Fibroblast of villous mesenchyme (primary cell): ENCODE measurements at places on chromosomes 5 and 9. TPM values are rescaled to one million over a fixed set of nuclear protein-coding genes. Genes with fewer than 3 reads are reported as not detected.

PIP5KL1 gene
- total RNA-seq: 2.6 and 3.5 TPM in 2 replicates

DNA sequence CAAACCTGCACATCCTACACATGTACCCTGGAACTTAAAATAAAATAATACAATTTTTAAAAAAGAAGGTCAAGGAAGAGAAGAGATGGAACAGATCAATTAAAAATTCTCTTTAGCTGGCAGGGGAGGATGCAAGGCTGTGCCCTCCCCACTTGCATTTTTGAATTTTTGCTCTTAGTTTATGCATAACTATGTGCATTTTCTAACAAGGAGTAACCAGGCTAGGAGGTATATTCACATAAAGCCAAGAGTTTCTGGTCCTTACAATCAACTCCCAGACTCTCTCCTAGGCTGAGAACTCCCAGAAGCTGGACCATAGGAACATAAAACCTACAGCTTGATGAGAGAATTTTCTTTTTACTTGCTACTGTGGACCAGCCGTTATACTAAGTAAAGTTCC lies 29.8 kb downstream of the CCDC192 start:
- no peak for DNase-seq

ZER1 gene
- total RNA-seq: 17.3 and 22.9 TPM in 2 replicates

DNA sequence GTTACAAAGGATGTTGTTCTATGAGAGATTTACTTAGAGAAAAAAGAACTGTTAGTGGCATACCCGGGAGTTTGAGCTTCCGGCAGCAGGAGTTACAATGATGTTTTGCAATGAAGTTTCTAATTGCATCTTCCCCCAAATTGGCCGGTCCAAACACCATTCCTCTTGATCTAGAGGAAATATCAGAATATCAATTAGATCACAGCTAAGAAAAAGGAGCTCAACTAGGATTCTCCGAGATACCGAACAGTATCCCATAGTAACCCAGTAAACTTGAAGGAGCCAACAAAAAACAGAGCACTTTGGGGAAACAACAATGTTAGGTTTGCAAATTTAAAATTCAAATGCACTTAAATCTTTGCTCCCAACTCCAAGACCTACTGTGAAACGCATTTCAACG lies 159.5 kb downstream of the TRPM6 start:
- DNase-seq: no peak

GRCh38 chr9:24051587-24051986 lies 225.5 kb upstream of the ELAVL2 start:
- DNase-seq: no peak

GDNF gene
- total RNA-seq: 0.43 and 1.6 TPM in 2 replicates

GCNT1 gene
- total RNA-seq: 2.6 and 9.9 TPM in 2 replicates

DNA sequence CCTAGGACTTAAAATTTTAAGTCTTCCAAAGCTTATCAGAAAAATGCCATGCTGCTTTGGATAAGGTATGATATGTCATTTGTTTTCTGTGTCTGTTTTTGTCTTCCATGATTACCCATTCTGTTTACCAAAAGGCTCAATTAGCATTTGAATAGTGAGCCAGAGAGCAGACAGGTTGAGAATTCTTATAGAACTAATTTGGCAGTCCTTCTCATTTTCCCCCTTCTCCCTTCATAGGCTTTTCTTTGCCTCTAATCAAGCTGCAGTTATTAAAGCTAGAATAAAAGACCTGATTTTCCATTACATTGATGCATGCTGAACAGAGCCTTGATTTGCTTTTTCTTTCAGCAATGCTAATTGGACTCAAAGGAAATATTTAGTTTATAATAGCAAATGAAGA lies 993.0 kb downstream of the MAT2B start:
- no peak for DNase-seq

GRCh38 chr5:125660231-125660895 lies 762.8 kb upstream of the GRAMD2B start:
- DNase-seq: no peak

DNA sequence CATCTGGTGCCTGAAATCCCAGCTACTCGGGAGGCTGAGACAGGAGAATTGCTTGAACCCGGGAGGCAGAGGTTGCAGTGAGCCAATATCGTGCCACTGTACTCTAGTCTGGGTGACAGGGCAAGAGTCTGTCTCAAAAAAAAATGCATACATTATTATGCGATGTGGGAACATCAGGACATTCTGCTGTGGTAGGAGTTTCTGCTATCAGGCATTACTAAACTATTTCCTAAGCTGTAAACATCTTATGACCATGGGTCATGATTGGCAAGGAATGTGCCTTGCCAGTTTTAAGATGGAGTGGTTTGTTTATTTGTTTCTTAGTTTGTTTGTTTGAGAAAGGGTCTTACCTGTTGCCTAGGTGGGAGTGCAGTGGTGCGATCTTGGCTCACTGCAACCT lies 45.1 kb upstream of the FAM120A start:
- no peak for DNase-seq

- DNase-seq: no peak
These were observed 64.0 kb upstream of the KCNN2 start for GRCh38 chr5:114297915-114298314.

QRFP gene
- total RNA-seq: not detected in 2 replicates

FAM78A gene
- under 0.01 and 0.43 TPM in 2 replicates for total RNA-seq

DNA sequence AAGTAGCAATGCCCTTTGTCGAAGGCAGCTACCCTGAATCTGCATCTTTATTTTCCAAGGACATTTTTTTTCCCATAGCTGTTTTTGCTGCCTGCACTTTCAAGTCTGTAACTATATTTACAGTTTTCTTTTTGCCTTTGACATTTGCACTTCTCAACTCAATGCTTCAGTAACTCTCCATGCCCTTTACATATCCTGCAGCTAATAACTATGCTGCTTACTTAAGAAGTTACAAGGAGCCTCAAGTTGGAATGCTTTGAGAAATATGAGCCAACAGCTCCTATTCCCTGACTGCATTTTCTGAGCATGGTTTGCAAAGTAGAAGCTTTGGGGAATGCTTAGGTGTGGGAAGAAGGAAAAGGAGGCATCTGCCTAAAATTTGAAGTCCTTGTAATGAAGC lies 194.8 kb upstream of the TRPC7 start:
- peak; percentile 11 for DNase-seq

- DNase-seq: peak; percentile 45
These were observed 205.7 kb downstream of the GAS1 start for GRCh38 chr9:86741311-86742208.

DNA sequence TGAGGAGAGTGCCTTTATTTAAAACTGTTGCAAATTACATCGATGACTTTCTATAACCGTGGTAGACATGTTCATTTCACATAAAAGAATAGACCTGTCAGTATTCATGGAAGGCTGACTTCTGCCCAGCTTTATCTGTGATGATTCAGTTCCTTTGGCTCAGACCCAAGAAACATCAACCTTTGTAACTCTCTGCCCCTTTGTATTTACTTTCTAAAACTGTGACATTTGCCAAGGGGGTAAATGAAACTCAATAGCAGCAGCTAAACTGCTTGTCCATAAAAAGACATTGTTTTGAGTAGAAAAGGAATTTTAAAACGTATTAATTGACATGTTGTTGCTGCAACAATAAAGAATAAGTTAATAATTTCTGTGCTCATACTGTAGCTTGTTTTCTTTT lies 137.8 kb upstream of the ANKH start:
- peak; percentile 76 for DNase-seq

GRCh38 chr9:134032456-134033222 lies 7.4 kb downstream of the BRD3OS start:
- DNase-seq: no peak

HRCT1 gene
- total RNA-seq: 0.43 and 0.97 TPM in 2 replicates

GRCh38 chr5:179504191-179504590 lies 46.2 kb upstream of the RUFY1 start:
- peak; percentile 55 for DNase-seq

DNA sequence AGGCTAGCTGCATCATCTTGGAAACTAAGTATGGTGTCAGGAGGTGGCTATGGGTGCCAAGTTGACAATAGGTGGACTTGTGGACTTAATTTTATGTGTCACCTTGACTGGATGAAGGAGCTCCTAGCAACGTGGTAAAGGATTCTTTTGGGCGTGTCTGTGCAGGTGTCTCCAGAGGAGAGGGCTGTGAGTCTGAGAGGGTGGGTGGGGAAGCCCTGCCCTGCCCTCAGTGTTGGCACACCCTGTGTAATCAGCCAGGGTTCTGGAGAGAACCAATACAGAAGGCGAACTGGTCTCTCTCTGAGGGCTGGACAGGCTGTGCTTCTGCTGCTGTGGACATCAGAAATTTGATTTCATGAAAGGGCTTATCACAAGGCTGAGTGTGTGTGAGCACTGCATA lies 61.0 kb downstream of the GTF3C4 start:
- DNase-seq: no peak

DNA sequence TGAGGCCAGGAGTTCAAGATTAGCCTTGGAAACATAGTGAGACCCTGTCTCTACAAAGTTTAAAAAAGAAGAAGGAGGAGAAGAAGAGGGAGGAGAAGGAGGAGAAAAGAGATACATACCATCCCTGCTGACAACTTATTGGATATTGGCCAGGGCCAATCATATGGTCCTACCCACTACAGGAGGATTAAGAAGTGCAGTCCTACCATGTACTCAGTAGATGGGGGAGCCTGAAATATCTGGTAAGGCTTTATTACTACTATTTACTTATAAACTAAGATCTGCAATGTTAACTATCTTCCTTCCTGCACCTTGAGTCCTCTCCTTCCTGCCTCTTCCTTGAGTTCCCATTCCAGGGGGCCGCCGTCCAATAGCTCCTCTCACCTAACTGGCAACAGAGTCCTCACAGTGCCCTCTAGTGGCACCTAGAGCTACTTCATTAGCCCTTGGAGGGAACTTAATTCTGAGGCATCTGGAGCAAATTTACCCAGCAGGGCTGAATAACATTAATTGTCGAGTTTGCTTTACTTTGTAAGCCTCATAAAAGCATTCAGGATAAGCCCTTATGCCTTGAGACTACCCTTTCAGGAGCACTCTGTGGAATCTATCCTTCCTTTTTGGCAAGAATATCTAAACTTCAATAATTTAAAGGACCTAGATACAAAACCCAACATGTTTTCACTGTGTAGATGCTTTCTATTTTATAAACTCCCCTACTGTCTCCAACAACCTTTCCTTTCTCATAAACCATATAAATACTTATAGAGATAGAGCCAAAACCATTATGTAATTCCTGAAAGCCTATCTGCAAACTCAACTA lies 39.1 kb upstream of the RANBP6 start:
- DNase-seq: peak; percentile 76

FYB1 gene
- not detected in 2 replicates for total RNA-seq

CFAP77 gene
- total RNA-seq: under 0.01 TPM in 1 of 2 replicates, not detected in the other

DNA sequence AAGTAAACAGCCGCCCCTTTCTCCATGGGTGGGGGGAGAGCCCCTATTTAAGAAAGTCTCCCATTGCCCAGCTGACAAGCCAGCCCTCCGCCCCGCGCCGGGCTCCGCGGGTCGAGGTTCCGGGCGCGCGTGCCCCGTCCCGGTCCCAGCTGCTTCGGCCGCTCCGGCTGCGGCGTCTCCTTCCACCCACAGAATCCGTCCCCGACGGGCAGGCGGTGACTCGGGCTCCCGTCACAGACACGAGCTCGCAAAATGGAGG lies 223 bp downstream of the NR3C1 start:
- DNase-seq: no peak

PHF24 gene
- total RNA-seq: not detected in 2 replicates

LOX gene
- 91.1 and 131 TPM in 2 replicates for total RNA-seq

DNA sequence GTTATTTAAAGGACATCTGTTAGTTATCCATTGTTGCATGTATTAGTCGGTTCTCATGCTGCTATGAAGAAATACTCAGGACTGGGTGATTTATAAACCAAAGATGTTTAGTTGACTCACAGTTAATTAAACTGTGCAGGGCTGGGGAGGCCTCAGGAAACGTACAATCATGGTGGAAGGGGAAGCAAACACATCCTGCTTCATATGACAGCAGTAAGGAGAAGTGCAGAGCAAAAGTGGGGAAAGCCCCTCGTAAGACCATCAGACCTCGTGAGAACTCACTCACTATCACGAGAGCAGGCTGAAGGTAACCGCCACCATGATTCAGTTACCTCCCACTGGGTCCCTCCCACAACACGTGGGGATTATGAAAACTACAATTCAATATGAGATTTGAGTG lies 2064.1 kb downstream of the MAT2B start:
- DNase-seq: no peak

GRCh38 chr9:36881743-36882441 lies 152.2 kb downstream of the PAX5 start:
- no peak for DNase-seq

KCNIP1 gene
- not detected in 2 replicates for total RNA-seq

- DNase-seq: no peak
These were observed 17.1 kb upstream of the MATR3 start for GRCh38 chr5:139276426-139276825.

MOB3B gene
- total RNA-seq: 0.32 and 0.43 TPM in 2 replicates

GRCh38 chr5:14156650-14157492 lies 13.7 kb downstream of the TRIO start:
- DNase-seq: peak; percentile 97

DNA sequence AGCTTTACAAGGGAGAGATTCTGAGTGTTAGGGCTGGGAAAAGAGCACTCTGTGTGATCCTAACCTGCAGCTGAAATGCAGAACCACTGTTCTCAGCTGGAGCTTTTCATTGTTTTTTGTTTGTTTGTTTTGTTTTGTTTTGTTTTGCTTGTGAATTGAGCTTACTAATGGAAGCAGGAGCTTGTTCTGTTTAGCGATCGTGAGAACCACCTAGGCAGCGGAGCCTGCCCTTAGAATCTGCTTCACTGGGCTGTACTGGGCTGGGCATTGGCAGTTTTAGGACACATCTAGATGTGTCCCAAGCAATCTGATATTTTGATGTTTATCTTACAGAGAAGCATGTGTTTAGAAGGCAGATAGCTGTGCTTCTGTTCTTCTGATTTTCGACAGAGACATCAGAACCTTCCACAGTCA lies 14.3 kb downstream of the SYK start:
- no peak for DNase-seq

DNA sequence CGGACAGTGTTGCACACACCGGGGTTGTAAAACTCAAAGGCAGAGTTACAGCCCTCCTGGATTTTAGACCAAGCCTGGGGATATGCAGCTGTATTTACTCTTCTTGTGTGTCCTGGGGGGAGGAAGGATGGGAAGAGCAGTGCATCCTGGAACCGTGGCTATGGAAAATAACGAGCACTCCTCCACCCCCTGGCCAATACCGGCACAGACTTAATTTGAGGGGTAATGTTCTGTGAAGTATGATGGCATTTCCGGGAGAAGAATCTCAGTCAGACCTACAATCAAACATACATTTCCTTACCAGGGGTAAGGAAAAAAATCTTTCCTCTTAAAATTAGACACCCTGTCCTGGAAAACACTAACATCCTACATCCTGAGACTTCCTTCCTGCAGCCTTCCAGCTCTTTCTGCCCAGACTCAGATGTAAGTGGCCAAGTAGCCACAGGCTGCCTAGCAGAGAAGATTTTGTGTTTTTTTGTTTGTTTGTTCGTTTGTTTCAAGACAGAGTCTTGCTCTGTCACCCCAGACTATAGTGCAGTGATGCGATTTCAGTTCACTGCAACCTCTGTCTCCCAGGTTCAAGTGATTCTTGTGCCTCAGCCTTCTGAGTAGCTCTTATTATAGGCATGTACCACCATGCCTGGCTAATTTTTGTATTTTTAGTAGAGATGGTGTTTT lies 11.0 kb upstream of the ERMP1 start:
- peak; percentile 94 for DNase-seq

SRD5A1 gene
- total RNA-seq: 7.1 and 7.3 TPM in 2 replicates

DNA sequence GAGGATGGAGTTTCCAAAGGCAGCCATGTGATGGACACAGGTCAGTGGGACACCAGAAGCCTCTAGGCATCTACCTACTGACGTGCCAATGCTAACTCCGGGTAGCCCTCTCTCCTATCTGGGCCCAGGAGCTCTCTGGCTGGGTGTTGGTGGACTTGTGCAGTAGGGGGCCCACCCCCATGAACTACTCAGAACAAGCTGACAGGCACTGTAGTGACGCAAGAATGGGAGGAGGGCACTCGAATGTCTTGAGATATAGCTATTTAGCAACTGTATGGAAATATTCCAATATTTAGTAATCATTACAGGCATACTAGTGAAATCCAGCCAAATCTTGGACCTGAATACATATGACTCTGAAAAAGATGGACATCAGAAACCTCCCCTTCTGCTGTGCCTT lies 5.7 kb upstream of the DOCK2 start:
- peak; percentile 33 for DNase-seq
